ENCODE measurements at places on chromosomes 16 and 17.

DNA sequence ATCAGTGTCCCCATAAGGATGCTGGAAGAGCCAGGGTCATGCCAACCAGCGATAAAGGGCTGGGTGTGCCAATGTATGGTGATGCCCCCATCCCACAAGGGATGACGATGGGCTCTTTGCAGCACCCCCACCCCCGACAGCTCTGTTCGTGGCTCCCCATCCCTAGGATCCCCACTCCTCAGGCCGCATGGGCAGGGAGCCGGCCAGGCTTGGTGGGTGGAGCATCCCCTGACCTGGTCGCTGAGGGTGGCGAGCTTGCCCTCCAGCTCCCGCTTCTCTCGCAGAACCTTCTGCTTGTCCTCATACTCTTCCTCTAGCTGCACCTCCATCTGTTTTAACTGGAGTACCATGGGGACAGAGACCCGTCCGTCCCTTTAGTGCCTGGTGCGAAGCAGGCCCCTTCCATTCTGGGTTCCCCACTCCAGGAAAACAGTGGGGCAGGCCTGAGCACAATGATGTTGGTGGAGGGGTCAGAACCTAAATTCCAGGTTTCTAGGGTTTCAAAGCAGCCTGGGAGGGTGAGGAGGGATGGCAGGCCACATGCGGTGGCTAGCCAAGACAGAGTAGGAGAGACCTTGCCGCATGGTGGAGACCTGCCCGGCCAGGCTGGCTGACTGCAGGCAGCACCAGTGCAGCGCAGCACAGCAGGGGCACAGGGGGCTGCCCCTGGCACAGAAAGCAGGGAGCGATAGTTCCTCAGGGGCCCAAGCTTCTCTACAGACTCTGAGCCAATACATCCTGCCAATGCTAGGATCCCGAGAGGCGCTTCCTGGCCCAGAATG, 50.3 kb downstream of the PIPOX start:
- DNase-seq = no peak

DNA sequence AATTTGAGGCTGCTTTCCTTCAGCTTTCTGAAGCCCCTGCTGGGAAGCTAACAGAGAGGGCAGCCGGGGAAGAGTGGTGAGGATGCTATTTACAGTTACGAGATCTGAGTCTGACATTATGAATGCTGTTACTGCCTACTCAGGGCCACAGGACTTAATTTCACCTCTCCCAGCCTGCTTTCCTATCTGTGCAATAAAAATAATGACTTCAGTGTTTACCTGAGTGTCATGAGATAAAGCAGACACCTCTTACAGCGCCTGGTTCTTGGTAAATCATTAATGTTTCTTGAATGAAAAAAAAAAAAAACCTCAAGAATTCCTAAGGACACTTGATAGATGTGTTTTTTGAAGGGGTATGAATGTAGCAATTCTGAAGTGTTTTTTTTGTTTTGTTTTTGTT, 24.2 kb upstream of the CPHXL start:
- DNase-seq = no peak

GRCh38 chr17:66466840-66467367, 164.5 kb downstream of the PRKCA start:
- no peak for DNase-seq

- no peak for DNase-seq
These were observed 81.0 kb upstream of the TBX2 start for GRCh38 chr17:61318684-61319098.

- DNase-seq = no peak
These were observed 37.0 kb downstream of the FBXL20 start for GRCh38 chr17:39364236-39365025.

- no peak for DNase-seq
These were observed 40.2 kb downstream of the C17orf67 start for GRCh38 chr17:56793531-56793930.

- no peak for DNase-seq
These were observed 1.0 kb upstream of the RHOT1 start for GRCh38 chr17:32141258-32141657.

DNA sequence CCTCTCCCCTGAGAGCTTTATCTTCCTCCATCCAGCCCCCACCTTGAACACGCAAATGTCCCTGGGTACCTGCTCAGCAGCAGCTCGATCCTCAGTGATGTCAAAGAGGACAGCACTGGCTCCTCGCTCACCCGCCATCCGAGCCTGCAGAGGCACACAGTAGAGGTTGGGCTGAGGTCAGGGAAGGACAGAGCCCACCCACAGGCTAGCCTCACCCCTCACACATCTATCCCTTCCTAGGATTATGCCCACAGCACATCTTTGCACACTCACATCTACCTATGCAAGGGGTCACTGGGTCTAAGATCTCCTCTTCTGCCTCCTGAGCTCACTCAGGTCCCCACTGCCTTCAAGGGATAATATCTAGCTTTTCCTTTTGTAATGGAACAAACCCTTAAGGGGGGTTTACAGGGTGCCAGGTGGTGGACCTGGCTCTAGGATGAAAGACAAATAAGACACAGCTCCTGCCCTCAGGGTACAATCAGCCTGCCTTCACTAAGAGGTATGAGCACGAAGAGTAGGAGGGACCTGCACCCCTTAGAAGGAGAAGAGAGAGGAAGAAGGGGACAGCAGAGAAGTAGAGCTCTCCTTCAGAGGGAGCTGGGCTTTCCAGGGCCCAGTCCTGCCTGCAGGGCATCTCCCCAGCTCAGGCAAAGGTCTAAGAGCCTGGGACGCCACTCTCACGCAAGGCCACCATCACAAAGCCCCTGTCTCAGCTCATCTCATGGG, 11.6 kb upstream of the SUPT4H1 start:
- no peak for DNase-seq

DNA sequence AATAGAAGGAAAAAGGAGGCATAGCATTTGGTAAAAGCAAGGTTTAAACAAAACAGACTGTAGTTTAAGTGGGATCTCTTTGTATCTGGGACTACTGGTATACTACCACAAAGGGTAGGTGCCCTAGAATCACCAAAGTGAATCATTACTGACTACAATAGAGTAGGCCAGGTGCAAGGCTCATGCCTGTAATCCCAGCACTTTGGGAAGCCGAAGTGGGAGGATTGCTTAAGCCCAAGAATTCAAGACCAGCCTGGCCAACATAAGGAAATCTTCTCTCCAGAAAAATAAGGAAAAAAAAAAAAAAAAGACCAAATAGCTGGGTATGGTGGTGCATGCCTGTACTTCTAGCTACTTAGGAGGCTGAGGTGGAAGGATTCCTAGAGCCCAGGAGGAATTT, 60.8 kb upstream of the CORO6 start:
- no peak for DNase-seq

GRCh38 chr17:1183171-1183873, 3.5 kb upstream of the ABR start:
- DNase-seq = no peak

- no peak for DNase-seq
These were observed 206.1 kb downstream of the ABCC12 start for GRCh38 chr16:47949714-47950113.

DNA sequence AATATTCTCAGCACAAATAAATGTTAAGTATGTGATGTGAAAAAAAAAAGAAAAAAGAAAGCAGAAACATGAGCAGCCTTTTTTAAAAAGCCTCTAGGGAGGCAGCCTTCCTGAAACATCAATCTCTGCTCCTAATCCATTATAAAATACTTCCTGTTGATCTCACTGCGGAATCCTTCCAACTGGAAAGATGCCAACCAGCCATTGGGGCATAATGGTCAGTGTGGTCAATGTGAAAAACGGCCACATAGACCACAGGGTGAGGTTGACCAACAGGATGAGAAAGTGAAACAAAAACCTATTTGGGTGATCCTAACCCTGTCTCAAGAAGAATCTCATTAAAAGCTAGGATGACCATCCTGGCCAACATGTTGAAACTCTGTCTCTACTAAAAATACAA, 26.1 kb upstream of the ABCA8 start:
- no peak for DNase-seq

GRCh38 chr16:66030036-66030435, 336.5 kb upstream of the CDH5 start:
- DNase-seq = no peak

GRCh38 chr17:17028059-17028877, 14.0 kb upstream of the MPRIP start:
- DNase-seq = no peak

GRCh38 chr17:71084838-71085237, 915.5 kb downstream of the KCNJ2 start:
- DNase-seq = no peak

GRCh38 chr16:2520784-2521531, 787 bp downstream of the AMDHD2 start:
- DNase-seq = no peak

DNA sequence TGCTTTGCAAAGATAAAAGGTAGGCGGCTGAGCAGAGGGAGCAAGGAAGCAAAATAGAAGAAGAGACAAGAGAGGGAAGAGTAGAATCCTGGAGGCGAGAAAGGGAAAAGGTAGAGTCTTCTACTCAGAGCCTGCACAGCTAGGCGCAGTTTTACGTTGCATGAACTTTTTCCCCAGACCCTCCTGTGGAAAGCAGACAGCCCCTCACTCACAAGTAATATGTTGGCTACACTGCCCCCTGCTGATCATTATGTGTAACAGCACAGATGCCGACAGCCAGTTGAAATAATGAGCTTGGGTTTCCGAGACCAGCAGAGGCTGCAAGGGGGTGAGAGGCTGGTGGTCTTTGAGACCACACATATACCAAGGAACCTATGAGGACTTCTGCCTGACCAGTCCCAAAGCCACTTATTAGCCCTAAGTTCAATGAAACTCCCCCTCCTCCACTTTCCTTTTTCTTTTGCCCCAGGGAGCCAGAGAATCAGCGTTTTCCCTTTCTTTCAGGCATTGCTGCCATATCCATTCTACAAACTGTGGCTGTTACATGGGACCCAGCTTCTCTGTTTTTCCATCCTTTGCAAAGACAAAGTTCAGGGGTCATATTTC, 22.5 kb upstream of the CMTR2 start:
- peak; percentile 57 for DNase-seq

DNA sequence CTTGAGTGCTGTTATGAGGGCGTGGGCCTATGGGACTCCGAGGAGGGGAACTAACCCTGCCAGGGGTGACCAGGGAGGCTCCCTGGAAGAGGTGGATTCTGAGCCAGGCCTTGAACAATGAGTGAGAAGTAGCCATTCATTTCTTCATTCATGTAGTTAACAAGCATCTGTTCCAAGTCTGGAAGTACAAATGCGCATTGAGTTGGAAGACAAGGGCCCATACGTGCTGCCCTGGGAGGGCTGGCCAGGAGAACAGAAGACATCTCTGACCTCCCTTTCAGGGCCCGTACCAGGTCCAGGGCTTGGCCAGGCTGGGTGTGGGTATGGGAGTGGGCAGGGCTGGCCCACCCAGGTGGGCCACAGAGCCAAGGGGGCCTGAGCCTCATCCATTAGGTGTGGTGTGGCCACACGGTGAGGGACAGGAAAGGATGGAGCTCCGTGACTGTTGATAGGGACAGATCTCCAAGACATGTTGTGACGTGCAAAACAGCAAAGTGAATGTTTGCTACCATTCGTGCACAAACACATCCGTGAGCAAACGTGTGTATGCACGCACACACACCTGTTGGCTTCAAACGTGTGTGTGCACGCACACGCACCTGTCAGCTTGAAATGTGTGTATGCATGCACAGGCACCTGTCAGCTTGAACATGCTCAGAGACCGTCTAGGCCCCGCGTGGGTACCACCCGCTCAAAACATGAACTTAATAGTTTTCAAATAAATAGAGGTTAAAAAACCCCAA, 46.8 kb downstream of the ZDHHC7 start:
- DNase-seq = no peak

DNA sequence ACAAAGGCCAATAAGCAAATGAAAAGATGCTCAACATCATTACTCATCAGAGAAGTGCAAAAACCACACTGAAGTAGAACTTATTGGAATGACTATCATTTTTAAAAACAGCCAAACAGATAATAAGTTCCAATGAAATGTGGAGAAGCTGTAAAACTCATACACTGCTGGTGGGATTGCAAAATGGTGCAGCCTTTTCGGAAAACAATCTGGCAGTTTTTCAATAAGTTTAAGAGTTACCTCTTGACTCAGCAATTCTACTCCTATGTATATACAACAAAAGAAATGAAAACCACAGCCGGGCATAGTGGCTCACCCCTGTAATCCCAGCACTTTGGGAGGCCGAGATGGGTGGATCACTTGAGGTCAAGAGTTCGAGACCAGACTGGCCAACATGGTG, 49.3 kb downstream of the AKAP10 start:
- DNase-seq = no peak

GRCh38 chr17:6186998-6187397, 116.8 kb downstream of the WSCD1 start:
- DNase-seq = no peak

DNA sequence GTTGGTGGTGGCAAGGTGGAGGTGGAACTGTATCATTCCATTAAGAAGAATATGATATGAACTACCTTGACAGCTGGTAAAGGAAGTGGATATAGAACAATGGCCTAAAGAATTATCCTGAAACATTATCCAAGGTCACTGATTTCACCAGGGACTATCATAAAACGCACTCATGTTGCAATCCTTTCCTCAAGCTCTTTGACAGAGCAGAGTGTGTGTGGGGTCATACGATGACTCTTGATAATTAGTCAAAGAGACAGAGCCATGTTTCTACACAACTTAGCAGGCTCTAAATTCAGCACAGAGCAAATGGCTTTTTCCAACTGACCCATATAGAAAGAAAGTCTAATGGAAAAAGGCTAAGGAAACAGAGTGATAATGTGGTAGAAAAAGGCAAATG, 126.4 kb upstream of the ANKFN1 start:
- DNase-seq = no peak

GRCh38 chr17:412211-413015, 59.8 kb upstream of the RPH3AL start:
- DNase-seq = no peak

DNA sequence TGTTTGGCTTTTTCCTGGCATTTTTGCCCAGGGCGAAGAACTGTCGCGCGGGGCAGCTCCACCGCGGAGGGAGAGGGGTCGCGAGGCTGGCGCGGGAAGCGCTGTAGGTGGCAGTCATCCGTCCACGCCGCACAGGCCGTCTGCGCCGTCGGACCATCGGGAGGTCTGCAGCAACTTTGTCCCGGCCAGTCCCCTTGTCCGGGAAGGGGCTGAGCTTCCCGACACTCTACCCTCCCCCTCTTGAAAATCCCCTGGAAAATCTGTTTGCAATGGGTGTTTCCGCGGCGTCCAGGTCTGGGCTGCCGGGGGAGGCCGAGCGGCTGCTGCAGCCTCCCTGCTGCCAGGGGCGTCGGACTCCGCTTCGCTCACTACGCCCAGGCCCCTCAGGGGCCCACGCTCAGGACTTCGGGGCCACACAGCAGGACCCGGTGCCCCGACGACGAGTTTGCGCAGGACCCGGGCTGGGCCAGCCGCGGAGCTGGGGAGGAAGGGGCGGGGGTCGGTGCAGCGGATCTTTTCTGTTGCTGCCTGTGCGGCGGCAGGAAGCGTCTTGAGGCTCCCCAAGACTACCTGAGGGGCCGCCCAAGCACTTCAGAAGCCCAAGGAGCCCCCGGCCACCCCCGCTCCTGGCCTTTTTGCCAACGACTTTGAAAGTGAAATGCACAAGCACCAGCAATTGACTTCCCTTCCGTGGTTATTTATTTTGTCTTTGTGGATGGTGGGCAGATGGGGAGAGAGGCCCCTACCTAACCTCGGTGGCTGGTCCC, 2.3 kb upstream of the CBX4 start:
- DNase-seq = no peak

DNA sequence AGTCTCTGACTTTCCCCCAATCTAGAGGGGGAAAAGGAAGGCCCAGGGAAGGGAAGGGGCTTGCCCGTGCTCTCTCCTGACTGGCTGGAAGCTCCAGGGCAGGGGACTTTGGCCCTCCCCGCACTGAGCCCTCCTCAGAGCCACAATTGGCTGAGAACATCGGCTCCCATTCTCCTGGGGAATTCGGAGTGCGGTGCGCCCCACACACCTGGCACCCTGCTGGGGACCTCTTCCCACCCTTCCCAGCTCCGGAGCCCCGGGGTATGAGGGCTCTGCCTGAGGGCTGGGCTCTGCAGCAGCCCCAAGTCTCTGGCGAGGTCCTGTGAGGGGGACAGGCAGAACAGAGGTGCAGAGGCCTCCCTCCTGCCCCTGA, 36.0 kb downstream of the PIMREG start:
- DNase-seq = no peak
